ENCODE measurements at places on chromosomes 3 and 15.

DNA sequence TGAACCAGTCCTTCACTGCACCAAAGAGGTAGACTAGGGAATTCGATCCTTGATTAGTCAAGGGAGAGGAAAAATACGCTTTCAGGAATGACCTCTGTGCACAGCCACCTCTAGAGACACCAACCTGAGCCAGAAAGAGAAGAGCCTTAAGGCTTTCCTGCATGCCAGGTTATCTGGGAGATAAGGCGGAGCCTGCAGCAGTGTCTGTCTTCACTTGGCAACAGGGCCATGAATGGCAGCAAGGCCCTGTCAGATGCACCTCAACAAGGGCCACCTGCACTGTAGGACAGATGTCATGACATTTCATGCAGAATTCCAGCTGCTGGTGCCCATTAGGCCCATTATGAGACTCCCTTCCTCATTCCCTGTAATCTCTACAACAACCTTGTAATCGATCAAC, 88.1 kb downstream of the MEX3B start:
- no peak for DNase-seq

- no peak for DNase-seq
These were observed 28.3 kb downstream of the AP3B2 start for GRCh38 chr15:82681371-82681770.

DNA sequence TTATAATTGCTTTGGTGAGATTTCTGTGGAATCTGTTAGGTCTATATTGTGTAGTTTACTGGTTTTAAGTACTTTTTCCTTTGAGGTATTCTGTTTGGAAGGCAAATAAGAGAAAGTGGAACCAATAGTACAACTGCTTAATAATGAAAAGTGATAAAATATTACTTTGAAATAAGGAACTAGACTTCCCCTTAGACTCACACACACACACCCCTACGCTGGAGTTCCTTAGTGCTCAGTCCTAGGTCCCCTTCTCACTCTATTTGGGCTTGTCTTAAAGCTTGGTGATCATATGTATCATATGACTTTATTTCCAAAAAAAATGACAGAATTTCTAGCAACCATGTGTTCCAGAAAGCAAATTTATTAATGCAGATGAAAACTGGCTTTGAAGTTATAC, 494.0 kb upstream of the TGFBR2 start:
- no peak for DNase-seq

GRCh38 chr15:35705884-35706585, 160.1 kb upstream of the DPH6 start:
- no peak for DNase-seq

DNA sequence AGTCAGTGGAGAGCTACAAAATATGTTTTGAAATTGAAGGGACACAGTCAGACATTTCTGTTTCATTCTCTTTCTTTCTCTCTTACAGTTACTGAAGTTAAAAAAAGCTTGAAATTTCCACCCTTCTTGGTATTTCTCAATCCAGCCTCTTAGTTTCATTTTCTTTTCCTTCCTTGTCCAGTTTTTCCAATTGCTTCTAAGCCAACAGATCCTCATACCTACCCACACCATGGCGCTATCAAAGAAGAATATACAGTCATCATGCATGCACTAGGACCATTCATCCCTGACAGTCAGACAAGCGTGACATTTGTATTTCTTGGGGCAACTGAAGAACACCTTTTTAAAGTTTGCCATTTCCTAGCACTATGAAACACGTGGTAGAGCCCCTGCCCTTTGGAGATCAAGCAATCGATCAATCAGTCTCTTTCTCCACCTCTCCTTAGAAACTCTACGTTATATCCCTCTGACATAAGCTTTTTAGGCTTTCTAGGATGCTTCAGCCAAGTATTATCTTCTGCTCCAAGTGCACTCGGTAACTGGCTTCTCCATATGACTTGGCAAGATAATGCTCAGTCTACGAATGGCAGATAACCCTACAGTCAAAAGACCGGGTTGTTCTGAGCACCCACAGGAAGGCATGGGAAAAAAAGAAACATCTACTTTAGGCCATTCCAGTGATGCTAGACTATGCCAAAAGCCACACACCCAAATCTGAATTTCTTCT, 65.4 kb downstream of the FBN1 start:
- DNase-seq = no peak

DNA sequence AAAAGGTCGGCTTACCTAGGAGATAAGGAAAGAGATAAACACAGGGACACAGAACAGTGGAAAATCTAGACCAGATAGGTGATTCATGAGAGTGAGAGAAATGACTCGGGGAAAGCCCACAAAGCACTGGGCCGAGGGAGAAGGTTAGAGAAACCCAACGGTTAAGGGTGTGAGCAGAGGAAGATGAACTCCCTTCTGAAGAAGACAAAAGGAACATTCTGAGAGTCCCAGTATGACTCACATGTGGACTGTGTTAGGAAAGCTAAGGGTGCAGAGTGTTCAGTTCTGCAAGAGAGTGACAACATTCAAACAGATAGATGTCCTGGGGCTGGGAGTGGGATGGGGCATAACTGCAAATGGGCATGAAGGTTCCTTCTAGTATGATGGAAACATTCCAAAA, 83.0 kb downstream of the CNTN3 start:
- DNase-seq = no peak

DNA sequence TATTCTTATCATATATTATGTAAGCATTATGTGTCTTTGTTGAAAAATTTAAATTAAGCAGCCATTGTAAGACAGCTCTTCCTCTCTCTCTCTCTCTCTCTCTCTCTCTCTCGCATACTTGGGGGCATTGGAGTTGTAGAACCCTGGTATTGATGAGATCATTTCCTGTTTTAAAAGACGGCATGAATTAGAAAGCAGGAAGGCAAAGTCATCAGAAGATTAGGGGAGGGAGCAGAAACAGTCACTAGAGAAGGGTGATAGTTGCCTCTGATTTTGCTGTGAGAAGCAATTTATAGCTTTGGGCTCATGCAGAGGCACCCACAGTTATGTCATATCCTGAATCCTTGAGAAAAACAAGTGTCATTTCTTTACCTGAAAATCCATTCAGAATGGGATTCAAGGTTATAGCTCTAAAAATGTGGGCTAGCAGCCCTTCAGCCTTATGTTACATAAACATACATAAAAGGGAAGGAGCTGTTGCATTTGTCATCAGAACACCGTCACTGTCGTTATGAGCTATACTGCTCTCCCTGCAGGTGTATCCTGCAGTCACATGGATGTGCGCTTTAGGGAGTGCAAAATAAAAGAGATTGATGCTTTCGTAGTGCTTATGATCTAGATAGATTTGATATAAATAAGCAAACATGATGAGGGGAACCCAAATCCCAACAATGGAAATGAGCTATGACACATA, 213.8 kb downstream of the NR1D2 start:
- DNase-seq = no peak

DNA sequence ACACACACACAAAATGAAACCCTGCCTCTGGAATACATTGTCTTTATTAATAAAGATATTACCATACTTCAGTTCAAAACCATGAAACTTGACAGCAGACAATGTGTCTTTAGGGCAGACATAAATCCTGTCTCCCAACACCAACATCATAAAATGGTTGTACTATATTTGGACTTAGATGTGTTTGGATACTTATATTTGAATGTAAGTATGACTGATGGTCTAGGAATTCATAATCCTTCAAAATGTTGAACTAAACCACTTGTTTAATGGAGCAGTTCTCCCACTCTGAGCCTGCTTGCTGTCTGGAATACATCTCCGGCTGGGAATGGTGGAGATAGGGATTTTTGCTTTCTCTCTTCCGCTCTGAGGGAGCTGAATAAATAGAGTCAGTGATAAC, 10.6 kb downstream of the FBN1 start:
- no peak for DNase-seq

GRCh38 chr15:85748729-85749128, 46.0 kb downstream of the KLHL25 start:
- DNase-seq = no peak

DNA sequence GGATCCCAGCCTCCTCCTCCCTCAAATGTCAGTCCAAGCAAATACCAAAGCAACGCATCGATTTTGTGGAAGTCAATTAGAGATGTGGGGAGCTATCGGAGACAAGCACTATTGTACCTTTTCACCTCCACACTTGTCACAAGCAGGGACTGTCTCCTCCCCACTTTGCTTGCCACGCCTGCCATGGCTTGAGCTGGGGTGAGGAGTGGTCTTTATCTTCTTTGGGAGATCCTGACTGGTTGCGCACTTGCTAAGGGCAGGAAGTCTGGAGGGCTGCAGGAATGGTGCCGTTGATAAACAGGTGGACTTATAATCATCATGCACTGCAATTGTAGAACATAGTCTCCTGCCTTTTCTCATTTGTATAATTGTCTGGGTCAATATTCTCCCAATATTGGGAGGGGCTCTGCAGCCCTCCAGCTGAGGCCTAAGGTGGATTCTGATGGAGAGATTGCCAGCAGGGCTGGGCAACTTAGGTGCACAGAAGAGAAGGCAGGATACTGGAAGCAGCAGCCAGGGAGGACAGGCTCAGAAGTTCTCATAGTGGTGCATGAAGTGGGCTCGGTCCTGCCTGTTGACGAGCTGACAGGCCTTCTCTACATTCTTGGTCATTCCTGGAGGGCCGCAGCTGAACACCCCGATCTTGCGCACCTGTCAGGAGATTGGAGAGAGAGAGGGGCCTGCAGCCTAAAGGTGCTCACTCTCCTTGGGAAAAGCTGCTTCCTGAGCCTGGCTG, 20.2 kb downstream of the DUOX2 start:
- no peak for DNase-seq

All from DMS153 (cell line).